ENCODE measurements at places on chromosomes 12 and 14.

DNA sequence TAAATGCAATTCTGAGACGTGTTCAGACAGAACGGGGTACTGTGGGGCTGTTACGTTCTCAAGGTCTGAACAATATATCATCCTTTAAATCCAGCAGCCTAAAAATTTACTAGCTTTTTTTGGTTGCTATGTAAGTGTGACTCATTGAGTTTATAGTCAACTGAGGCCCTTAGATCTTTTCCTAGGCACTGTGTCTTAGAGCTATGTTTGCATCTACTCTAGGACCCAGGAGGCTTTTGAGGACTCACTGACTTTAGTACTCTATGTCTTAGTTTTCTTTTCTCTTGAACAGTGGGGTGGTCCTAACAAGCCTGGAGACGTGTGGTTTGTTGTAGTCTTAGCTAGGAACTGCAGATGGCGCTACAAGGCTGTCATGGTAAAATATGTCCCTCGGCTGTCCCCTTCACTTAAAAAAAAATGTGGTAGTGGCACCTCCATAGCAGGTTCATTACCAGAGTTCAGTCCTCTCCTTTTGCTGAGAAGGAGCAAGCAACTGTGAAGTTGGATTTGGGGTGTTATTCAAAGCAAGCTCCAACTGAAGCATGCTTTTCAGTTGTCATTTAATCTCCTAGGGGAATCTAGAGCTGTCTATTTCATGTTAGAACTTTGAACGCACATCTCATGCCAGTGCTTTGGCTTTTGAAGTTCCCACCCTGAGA lies 8.7 kb upstream of the SPATS2 start:
- DNase-seq = peak; percentile 85

GRCh38 chr12:65647074-65647473 lies 177.2 kb upstream of the HMGA2 start:
- DNase-seq = no peak

DNA sequence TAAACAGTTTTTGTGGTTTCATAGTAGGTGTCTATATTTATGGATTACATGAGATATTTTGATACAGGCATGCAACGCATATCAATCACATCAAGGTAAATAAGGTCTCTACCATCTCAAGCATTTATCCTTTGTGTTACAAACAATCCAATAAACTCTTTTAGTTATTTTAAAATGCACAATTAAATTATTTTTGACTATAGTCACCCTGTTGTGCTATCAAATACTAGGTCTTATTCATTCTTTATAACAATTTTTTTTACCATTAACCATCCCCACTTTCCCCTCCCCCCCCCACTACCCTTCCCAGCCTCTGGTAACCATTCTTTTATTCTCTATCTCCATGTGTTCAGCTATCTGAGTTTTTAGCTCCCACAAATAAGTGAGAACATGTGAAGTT lies 175.7 kb upstream of the FBXO33 start:
- no peak for DNase-seq

GRCh38 chr12:19095331-19095730 lies 34.2 kb upstream of the PLEKHA5 start:
- no peak for DNase-seq

GRCh38 chr12:88206601-88207000 lies 64.5 kb downstream of the TMTC3 start:
- no peak for DNase-seq

- no peak for DNase-seq
Observed at GRCh38 chr12:42815068-42815467, 225.5 kb upstream of the PRICKLE1 start.

DNA sequence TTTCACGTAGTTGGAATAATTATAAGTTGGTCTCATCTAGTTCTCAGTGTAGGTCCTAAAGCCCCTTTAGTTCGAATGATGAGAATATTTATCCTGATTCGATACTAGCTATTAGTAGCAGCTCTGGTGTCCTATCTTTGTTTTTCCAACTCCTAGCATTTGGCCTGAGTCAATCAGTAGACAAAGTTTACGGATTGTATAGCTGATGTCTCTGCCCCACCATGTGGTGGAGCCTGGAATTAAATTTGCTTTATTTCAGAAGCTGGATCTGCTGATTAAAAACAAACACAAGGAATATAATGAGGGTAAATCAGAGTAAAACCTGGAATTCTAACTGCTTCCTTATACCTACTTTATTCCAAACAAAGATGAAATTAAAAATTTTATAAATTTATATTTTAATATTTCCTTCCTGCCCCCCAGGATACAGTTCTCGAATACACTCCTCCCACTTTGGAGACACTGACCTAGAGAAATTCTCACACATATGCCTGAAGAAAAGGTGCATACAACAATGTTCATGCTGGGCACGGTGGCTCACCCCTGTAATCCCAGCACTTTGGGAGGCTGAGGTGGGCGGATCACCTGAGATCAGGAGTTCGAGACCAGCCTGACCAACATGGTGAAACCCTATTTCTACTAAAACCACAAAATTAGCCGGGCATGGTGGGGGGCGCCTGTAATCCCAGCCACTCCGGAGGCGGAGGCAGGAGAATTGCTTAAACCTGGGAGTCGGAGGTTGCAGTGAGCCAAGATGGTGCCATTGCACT lies 7.6 kb upstream of the BRMS1L start:
- DNase-seq = no peak

- no peak for DNase-seq
Observed at GRCh38 chr12:115571027-115571426, 706.5 kb downstream of the MED13L start.

DNA sequence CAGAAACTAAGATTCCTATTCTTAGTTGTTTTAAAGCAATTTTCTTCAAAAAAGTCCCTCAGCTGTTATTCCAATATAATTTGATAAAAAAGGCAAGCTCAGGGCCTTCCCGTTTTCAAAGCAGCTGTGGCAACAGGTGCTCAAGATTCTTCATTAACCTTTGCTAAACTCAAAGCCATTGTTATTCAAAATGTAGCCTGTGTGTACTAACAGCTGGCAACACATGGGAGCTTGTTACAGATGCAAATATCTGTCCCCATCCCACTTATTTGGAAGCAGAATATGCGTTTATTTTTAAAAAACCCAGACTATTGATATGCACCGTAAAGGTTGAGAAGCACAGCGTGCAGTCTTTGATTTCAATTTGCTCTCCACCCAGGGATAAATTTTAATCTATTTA lies 210.4 kb upstream of the SYT10 start:
- DNase-seq = no peak

DNA sequence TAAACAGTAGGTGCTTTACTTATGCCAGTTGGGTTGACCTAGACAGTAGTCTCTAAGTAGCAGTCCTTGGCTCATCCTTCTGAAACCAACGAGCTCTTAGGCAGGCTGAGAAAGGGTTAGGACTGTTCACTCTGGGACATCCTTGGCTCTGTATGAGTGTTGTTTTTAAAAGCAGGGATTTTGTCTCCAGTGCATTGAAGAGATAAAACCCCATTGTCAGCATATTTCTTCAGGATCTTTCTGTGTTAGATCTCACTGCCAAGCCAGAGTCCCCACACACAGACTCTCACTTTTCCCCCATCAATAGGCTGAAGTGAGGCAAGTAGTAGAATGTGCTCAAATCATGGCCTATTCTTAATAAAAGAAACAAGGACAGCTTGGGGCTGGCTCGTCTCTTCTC lies 123.4 kb upstream of the HIF1A start:
- DNase-seq = no peak

DNA sequence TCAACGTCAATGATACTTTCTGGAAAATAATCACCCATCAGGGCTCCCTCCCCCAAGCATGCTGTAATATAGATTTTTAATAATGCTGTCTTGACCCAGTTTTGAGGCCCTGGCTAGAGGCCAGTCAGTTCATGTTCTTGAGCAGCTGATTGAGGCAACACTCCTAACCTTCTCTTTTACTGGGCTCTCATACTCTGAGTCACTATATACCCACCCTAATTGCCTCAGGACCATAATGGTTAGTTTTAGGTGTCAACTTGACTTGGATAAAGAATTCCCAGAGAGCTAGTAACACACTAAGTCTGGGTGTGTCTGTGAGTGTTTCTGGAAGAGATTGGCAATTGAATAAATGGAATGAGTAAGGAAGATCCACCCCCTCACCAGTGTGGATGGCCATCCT lies 527.0 kb upstream of the ATP2B1 start:
- DNase-seq = no peak

- no peak for DNase-seq
Observed at GRCh38 chr14:97021001-97021400, 223.8 kb downstream of the VRK1 start.

DNA sequence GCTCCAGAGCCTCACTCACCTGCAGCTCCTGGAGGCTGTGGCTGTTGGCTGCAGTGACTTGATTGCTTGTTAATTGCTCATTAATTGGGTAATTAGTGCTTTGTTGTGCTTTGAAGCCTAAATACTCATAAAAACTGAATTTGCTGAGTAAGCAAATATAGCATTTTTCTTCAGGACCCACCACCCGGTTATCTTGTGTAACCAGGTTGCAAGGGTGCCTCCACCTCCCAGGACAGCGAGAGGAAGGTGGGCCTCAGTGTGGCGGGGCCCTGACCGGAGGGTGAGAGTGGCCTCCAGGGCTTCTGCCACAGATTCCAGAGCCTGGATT lies 48.7 kb downstream of the FBRSL1 start:
- DNase-seq = no peak

DNA sequence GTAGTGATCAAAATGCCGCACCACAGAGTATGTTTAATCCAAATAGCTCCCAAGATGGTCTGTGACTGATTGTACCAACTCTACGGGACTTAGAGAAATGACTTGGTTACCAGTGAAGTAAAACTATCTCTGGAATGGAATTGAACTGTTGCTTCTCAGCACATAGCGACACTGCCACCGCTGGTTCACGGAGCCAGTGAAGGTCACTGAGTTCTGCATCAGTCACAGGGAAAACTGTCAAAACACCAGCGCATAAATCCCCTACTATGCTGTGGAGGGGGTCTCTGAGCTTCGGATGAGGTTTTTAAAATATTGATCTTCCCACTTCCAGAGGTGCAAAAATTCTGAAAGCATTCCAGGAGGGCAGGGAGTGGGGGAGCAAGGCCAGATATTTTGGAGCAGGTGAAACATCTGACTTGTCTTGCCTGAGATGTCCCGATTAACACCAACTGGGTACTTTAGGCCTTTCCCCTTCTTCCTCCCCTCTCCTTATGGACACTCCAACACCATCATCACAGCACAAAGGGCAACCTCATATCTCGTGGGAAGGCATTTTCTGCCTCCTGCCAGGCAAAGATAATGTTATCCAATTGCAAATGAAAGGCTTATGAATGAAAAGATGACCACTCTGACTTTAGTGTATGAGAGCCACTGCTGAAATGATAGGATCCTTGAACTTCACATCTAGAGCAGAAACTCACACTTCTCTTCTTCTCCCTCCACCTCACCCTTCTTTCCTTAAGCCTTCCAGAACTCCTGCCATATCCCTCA lies 2.0 kb upstream of the PLXNC1 start:
- no peak for DNase-seq

GRCh38 chr12:20792971-20793370 lies 17.5 kb upstream of the SLCO1B3 start:
- no peak for DNase-seq

- DNase-seq = peak; percentile 1
Observed at GRCh38 chr12:43832463-43833168, 3.3 kb upstream of the TMEM117 start.

DNA sequence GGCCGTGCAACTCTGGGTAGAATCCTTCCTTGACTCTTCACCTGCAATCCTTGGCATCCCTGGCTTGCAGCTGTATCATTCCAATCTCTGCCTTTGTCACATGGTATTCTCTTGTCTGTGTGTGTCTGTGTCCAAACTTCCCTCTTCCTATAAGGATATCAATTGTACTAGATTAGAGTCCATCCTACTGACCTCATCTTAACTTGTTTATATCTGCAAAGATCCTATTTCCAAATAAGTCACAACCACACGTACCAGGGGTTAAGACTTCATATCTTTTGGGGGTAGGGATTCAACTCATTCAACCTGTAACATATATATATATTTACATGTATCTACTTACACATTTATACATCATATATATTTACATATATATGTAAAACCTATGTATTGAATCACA lies 29.6 kb upstream of the RASSF3 start:
- DNase-seq = no peak

- no peak for DNase-seq
Observed at GRCh38 chr14:38255673-38256532, at the start of gene CLEC14A. TSS of gene CLEC14A (minus strand) at chr14:38256093. CDS start at chr14:38256022, 71 bp downstream.

- DNase-seq = no peak
Observed at GRCh38 chr14:94295360-94296180, 2.5 kb upstream of the SERPINA10 start.

DNA sequence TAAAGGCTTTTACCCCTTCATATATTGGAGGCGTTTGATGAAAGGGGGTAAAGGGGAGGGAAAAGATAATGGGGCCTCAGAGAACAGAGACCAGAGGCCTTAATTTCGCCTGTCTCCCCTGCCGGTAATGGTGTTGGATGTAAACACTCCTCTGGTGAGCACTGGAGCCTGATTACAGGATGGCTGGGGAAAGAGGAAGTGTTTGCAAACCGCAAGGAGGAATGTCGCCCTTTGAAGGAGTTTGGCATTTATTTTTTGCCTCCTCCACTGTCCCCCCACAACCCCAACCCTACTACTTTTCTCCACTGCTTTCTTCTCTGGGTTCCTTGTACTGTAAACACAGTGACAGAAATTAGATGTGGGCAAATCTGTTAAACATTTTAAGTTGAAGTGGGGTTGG lies 211.9 kb upstream of the TBX3 start:
- DNase-seq = no peak

DNA sequence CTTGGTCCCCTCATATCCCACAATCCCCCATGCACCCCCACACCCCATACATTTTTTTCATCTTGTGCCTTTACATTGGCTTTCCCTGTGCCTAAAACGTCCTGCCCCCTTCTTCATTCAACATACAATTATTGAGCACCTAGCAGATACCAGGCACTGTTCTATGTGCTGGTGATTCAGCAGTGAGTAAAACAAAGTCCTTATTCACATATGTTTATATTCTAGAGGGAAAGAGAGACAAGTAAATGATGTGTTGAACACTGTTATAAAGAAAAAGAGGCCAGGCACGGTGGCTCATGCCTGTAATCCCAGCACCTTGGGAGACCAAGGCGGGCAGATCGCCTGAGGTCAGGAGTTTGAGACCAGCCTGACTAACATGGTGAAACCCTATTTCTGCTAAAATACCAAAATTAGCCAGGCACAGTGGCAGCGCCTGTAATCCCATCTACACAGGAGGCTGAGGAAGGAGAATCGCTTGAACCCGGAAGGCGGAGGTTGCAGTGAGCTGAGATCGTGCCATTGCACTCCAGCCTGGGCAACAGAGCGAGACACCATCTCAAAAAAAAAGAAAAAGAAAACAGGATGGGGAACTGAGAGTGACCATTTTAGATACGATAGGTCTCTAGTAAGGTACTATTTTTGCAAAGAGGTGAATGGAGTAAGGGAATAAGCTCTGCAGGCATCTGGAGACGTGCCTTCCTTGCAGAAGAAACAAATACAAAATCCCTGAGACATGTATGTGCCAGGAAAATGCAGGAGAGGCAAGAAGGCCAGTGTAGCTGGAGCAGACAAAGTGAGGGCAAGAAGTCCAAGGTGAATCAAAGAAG lies 12.2 kb downstream of the SLC7A7 start:
- no peak for DNase-seq
